B cell (primary cell): ENCODE measurements at places on chromosomes 6 and 20. TPM values are rescaled to one million over a fixed set of nuclear protein-coding genes. Genes with fewer than 3 reads are reported as not detected.

GRCh38 chr20:16675001-16675564, 54.7 kb upstream of the SNRPB2 start:
- DNase-seq, result no peak

ZC2HC1B gene
- total RNA-seq, result 0.84 and 0.92 TPM in 2 replicates

OLIG3 gene
- not detected in 2 replicates for total RNA-seq

GRCh38 chr20:60123096-60123495, 164.9 kb downstream of the CDH26 start:
- DNase-seq, result no peak

SIRPG gene
- total RNA-seq, result not detected in 2 replicates

DNA sequence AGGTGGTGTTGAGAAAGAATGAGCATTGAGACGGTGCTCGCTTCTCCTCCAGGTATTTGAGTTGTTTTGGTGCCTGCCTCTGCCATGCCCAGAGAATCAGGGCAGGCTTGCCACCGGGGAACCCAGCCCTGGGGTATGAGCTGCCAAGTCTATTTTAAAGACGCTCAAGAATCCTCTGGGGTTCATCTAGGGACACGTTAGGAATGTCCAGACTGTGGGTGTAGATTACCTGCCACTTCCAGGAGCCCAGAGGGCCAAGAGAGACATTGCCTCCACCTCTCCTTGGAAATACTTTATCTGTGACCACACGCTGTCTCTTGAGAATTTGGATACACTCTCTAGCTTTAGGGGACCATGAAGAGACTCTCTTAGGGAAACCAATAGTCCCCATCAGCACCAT, 28.3 kb downstream of the SAYSD1 start:
- DNase-seq, result no peak

HLA-DPB1 gene
- 1,068 and 1,104 TPM in 2 replicates for total RNA-seq

PHACTR1 gene
- 121 and 129 TPM in 2 replicates for total RNA-seq

DNA sequence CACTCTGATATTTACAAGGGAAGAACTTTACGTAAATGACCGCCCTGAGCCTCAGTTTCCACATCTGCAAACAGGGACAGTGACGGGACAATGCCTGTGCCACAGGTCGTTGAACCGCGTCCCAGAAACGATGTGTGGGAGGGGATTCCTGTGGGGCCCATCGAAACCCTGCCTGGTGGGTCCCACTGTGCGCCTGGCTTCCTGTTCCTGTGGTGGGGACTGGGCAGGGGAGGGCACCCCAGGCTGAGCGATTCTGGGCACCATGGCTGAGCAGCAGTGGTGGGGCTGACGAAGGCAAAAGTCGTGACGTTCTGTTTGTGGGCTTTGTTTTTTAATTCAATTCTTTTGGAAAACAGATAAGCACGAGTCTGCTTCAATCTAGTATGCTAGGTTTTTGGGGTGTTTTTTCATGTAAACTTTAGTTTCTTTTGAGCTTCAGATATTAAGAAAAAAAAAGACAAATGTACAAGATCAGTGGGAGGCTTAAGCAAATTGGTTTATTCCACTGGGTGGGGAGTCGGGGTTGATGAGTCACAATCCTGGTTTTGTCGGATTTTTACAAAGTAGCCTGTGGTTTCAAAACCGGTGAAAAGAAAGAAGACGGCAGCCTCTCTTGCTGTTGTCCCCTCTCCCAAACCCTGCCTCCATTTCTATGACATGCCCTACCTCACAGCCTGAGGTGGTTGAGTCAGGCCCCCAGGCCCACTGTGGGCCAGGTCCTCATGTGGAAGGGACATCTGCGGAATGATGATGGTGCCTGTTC, 40.4 kb downstream of the GNAS-AS1 start:
- no peak for DNase-seq

- DNase-seq, result no peak
These were observed 18.3 kb upstream of the FAM162B start for GRCh38 chr6:116783852-116784251.

DNA sequence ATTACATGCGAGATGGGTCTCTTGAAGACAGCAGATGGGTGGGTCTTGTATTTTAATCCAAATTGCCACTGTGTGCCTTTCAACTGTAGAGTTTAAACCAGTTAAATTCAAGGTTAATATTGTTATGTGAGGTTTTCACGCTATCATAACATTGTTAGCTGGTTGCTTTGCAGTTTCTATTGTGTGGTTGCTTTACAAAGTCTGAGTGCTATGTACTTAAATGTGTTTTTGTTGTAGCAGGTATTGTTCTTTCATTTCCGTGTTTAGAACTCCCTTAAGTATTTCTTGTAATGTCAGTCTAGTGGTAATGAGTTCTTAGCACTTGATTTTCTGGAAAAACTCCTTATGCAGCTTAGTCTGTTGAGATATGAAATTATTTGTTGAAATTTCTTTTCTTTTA, 193.3 kb downstream of the MOXD1 start:
- no peak for DNase-seq

GRCh38 chr6:17219098-17219497, 62.1 kb upstream of the RBM24 start:
- DNase-seq, result no peak

CTCFL gene
- total RNA-seq, result not detected in 2 replicates

DNA sequence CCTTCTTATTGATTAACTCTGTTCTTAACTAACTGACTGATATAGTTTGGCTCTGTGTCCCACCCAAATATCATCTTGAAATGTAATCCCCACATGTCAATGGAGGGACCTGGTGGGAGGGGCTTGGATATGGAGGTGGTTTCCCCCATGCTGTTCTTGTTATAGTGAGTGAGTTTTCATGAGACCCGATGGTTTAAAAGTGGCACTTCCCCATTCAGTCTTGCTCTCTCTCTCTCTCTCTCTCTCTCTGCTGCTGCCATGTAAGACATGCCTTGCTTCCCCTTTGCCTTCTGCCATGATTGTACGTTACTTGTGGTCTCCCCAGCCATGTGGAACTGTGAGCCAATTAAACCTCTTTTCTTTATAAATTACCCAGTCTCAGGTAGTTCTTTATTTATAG, 81.8 kb upstream of the SPACA1 start:
- peak; percentile 44 for DNase-seq

DNA sequence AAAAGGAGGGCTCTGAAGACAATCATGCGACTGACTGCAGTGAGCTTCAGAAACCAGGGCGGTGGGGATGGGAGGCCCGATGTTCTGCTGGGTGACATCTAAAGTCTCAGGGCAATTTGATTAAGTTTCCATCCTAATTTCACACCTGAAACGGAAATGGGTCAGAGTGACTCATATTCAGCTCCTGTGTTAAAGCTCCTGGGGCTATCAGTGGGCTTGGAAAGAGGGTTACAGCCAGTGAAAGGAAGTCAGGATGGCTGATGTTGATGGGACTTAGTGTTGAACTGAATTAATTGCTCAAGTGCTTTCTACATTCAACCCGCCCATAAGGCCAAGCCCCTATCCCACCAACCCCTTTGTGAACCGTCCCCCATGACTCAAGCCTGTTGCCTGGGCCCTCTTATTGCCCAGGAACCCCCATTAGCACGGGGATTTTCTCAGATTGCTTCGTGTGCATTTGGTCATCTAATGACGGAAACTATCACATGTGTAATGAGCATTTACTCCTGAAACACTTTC, 47.1 kb upstream of the TBC1D7 start:
- no peak for DNase-seq

GRCh38 chr6:12749531-12750379, 33.2 kb downstream of the PHACTR1 start:
- DNase-seq, result no peak

DNA sequence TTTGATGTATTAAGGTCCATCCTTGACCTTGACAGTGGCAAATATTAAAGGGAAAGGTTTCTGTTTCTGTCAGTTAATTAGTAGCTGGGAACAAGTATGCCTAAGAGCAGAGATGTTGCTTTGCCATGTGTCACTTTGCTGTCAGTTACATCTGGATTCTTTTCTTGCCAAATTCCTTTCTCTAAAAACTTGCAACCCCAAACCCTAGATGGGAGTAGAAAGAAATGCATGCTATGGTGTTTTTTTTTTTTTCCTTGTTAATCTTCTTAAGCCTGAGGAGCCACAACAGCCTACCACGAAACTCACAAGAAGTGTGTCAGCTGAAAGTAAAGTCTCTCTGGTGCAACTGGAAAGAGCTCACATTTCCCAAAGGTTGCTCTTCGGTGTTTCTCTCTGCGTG, 18.0 kb upstream of the CLDN20 start:
- no peak for DNase-seq

DNA sequence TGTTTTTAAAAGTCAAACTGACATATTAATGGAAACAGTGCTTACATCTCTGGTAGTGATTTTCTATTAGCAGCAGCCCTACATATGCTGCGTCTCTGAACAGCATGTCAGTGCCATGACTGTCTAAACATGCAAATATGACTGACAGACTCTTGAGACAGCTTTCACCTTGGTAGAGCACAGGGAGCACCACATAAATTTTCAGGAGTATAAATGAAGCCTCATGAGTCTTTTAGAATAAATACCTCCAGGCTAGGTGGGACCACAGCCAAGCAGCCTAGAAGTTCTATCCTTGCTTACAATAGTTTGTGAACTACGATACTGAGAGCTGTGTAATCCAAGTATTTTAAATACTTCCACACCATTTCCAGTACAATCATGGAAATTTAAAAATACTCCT, 410.7 kb upstream of the RUNX2 start:
- DNase-seq, result no peak

DNA sequence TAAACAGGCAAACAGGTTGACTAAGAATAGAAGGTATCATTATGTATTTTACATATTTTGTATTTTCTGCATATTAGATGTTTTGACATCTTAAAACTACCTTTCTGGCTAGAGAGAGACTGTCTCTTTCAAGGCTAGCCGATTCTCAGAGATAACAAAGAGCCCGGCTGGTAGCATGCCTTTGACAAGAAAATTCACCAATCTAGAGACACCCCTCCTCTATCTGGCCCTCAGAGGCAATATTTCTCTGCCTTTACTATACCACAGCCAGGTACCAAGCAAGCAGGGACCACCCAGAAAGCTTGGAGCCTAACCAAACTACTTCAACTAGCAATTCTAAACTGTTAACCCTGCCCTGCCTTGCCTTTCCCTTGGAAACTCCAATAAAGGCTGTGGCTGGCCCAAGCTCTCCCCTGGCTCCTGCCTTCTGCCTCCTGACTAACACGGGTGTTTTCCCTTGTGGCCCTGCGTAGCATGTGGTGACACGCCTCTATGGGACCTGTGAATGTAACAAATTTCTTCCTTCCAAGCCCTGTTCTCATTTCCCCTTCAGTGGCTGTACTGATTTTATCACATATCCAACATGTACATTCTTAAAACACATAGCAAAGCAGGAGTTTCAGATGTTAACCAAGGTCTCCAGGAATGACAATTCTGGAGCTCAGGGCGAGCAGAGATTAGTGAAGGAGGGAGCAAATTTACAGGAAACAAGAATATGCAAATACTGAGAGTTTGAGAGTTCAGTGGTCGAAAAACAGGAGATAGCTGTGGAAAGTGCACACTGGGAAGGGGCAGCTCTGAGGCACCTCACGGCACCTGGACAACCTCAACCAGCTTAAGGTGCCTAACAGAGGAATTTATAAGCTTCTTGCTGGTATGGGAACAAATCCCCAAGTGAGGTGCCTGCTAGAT, 120.8 kb downstream of the BACH2 start:
- peak; percentile 84 for DNase-seq

DNA sequence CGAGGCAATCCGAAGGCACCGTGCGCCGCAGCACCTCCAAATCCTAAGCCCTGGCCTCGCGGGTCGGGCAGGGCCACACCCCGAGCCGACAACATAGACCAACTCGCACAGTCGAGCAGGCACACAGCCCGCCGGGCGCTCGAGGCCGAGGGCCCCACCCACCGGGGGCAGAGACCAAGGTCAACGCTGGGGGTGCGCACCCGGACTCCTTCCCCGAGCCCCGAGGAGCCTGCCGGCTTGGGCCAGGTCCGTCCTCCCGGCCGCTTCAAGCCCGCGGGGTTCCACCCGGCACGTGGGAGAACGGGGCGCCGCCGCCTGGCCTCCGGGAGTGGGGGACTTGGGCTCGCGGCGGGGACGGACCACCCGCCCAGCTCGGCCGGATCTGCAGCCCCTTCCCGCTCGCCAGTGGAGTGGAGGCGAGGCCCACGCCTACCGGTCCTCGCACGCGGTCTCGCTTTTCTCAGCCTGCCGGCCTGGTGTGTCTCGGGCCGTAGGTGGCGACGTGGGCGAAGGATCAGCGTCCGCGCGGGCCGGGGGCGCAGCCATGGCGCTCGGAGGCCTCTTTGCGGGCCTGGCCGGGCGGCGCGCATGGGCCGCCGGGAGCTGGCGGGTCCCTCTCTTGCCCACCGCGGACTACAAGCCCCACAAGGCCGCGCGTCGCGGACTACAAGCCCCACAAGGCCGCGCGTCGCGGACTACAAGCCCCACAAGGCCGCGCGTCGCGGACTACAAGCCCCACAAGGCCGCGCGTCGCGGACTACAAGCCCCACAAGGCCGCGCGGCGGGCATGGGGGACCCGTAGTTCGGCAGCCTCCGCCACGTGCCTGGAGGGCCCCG, at the start of gene UCKL1:
UCKL1 (minus strand) TSS at position 590 of the 837 bp plus-strand sequence; CDS start at position 546, 44 bp downstream.
- peak; percentile 91 for DNase-seq

AK9 gene
- 26.5 and 27.1 TPM in 2 replicates for total RNA-seq

TMEM200A gene
- 0.37 and 0.53 TPM in 2 replicates for total RNA-seq

DNA sequence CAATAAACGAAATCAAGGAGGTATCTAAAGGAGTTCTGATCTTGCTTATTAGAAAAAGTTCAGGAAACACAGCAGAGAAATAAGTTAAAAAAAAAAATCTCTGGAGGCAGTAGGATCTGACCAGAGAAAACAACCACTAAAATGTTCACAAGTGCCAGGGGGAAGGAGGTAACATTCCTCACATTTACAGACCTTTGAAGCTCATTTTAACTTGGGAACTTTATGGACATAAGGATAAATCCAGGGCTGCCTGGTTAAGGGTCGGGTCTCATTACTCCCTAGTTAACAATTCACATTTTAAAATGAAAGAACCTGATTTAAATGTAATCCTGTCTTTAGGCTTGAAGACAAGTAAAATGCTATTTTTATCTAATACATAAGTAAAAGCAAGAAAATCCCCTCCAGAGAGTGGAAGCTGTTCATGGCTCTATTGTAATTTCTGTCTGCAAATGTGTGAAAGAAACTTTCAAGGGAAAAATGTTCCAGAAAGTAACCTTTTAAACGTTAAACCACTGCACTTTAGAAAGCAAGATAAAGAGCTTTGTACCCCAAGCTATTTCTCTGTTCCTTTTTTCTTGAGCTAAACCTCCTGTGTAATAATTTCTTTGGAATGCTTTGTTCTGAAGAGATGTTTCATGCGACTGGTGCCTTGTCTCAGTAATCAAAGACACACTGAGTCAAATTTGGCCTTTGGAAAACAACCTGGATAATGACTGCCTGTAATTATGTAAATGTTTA, 38.2 kb downstream of the MYLIP start:
- DNase-seq, result no peak

LY6G5C gene
- 0.76 and 2.1 TPM in 2 replicates for total RNA-seq

- no peak for DNase-seq
These were observed 258.2 kb downstream of the BMP7 start for GRCh38 chr20:57008217-57008616.

SLC17A1 gene
- not detected in 2 replicates for total RNA-seq

MACROD2 gene
- total RNA-seq, result 5.3 TPM in 2 replicates

GRCh38 chr20:39298121-39298520, 336.0 kb downstream of the DHX35 start:
- DNase-seq, result no peak

KCNK5 gene
- 0.07 TPM in 1 of 2 replicates, not detected in the other for total RNA-seq

MOG gene
- total RNA-seq, result not detected in 2 replicates

- DNase-seq, result no peak
These were observed at the start of gene BCAS1 for GRCh38 chr20:54070187-54070987. TSS of gene BCAS1 (minus strand) at chr20:54070594. CDS start at chr20:54058718, 11,876 bp downstream.

ANKRD6 gene
- total RNA-seq, result 10.5 and 15.0 TPM in 2 replicates

CDC25B gene
- total RNA-seq, result 72.3 and 77.3 TPM in 2 replicates

GRCh38 chr6:43075670-43076463, at the start of gene PTK7:
TSS of gene PTK7 (plus strand) at chr6:43076314. CDS start at chr6:43076489, 175 bp downstream.
- DNase-seq, result no peak
